ENCODE measurements at places on chromosomes 12 and 14.
A peak's percentile ranks its signal among the peaks of the same experiment; 100 is the strongest.

DNA sequence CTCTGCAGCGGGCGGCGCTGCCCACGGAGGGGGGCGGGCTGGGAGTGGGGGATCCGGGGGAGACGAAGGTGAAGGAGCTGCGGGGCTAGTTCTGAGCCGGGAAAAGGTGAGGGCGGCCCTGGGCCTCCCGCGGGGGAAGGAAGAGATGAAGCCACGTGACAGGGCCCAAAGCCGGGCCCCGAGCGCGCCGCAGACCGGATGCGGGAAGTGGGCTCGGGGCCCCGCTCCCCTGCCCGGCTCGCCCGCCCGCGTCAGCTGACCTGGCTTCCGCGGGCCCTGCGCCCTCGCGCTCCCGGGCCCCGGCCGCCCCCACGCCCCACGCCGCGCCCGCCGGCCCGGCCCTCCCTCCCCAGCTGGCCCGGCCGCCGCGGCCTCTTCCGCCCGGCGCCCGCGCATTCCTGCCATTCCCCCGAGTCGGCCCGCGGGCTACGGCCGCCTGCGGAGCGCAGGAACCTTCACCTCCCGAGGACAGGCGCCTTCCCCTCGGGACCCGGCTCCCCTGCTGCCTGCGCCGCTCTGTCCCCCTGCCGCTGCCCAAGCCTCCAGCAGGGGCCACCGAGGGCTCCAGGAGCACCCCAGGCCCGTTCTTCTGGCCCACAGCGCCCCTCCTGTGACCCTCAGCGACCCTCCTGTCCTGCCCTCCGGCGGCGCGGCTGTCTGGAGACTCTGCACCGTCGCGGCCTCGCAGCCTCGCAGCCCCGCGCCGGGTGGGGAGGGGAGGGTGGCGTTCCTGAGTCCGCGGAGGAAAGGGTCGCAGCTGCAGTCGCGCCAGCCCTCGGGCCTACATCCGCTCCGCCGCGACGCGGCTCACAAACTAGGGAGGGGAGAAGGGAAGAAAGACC lies 20.4 kb downstream of the NINJ2 start:
- DNase-seq, result peak; percentile 44

DNA sequence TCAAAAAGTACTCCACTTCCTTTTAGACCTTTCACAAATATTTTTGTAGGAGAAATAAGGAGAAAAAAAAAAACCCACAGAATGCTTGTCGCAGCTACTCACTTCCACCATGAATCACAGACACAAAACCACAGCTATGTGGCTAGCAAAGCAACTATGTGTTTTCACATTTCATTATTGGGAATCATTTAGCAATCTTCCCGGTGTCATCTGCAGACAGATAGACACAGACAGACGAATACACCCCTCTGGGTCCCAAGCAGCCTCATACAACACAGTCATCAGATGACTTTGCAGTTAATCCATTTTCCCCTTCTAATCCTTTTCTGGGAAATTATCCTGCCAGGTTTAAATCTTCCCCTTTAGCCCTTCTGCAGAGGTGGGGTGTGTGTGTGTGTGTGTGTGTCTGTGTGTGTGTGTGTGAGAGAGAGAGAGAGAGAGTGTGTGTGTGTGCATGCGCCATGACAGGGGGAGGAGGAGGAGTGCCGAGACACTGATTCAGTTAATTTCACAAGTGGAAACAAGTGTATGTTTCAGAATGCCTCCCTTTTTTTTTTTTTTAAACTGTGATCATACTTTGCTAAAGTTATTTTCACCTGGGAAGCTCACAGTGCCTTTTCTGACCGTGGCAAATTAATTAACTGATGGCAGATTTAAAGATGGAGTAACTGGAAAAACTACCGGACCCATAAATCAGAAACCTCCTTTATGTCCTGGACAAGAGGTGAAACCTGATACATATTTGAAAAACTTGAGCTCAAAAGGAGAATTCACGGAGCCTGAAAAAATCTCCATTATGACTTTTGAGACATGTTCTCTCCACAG lies 39.9 kb downstream of the LTBP2 start:
- no peak for DNase-seq

DNA sequence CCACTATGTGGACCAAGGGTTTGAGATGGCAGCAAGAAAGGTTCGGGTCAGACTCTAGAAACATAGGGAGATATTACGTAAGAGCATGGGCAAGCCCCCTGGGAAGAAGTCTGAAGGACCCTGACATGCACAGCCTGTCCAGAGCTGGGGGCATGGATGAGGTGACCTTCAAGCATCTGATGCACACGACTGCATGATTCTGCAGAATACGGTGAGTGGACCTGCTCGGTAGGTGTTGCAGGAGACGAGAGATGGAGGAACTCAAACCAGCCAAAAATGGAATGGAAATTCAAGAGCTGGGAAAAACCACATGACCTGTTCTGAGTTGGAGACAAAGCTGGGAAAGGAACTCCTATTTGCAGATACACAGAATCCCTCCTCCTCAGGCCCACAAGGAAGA lies 43.6 kb downstream of the ANO2 start:
- no peak for DNase-seq

GRCh38 chr12:48028541-48029431 lies 24.5 kb upstream of the COL2A1 start:
- DNase-seq, result no peak

- no peak for DNase-seq
Measured at GRCh38 chr14:39154594-39155189, 15.4 kb downstream of the TRAPPC6B start.

GRCh38 chr12:131911028-131911650 lies 16.7 kb downstream of the ULK1 start:
- no peak for DNase-seq

GRCh38 chr12:72274931-72275330 lies 2.8 kb downstream of the TRHDE start:
- no peak for DNase-seq

GRCh38 chr14:78154827-78155226 lies 15.3 kb upstream of the NRXN3 start:
- DNase-seq, result no peak

DNA sequence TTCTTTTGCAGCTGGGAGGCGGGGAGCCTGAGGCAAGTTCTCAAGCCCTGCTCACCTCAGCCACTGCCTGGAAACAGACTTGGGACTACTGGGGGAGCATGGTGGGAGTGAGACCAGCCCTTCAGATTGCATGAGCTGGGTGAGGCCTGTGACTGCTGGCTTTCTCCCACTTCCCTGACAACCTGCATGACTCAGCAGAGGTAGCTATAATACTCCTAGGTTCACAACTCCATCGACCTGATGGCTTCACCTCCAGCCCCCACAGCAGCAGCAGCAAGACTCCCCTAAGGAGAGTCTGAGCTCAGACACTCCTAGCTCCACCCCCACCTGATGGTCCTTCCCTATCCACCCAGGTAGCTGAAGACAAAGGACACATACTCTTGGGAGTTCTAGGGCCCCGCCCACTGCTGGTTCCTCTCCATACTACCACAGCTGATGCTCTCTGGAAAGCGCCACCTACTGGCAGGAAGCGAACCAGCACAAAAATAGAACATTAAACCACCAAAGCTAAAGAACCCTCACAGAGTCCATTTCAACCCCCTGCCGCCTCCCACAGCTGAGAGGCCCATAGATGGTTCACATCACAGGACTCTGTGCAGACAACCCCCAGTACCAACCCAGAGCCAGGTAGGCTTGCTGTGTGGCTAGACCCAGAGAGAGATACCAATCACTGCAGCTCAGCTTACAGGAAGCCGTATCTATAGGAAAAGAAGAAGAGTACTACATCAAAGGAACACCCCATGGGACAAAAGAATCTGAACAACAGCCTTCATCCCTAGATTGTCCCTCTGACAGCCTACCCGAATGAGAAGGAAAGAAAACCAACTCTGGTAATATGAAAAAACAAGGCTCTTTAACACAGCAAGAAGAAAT lies 68.7 kb downstream of the RPAP3 start:
- DNase-seq, result peak; percentile 8

GRCh38 chr12:88310069-88310468 lies 168.0 kb downstream of the TMTC3 start:
- no peak for DNase-seq

DNA sequence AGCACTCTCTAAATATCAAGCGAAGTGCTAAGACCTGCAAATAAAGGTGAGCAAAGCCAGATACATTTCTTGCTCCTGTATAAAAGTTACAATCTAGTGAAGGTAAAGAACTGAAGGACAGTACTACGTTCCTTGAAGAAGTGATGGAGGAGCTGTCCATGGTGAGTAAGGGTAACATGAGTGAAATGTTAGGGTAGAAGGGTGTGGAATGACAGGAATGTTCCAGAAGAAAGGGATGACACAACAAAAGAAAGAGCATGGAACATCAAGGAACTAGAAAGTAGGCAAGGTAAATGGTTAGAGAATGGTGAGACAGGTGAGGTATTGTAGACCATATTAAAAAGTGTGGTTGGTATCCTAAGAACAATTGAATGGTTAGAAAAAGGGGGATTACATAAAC lies 272.4 kb downstream of the ACSS3 start:
- no peak for DNase-seq
